Stimulated activated naive B cell treated with anti-CD40 and anti-IgM and Interleukin-4, amounts not matched to agents 10 μg/mL and 1 μg/mL and 100 μg/mL, for 72 hours (primary cell): ENCODE measurements at places on chromosomes 1 and 21.

DNA sequence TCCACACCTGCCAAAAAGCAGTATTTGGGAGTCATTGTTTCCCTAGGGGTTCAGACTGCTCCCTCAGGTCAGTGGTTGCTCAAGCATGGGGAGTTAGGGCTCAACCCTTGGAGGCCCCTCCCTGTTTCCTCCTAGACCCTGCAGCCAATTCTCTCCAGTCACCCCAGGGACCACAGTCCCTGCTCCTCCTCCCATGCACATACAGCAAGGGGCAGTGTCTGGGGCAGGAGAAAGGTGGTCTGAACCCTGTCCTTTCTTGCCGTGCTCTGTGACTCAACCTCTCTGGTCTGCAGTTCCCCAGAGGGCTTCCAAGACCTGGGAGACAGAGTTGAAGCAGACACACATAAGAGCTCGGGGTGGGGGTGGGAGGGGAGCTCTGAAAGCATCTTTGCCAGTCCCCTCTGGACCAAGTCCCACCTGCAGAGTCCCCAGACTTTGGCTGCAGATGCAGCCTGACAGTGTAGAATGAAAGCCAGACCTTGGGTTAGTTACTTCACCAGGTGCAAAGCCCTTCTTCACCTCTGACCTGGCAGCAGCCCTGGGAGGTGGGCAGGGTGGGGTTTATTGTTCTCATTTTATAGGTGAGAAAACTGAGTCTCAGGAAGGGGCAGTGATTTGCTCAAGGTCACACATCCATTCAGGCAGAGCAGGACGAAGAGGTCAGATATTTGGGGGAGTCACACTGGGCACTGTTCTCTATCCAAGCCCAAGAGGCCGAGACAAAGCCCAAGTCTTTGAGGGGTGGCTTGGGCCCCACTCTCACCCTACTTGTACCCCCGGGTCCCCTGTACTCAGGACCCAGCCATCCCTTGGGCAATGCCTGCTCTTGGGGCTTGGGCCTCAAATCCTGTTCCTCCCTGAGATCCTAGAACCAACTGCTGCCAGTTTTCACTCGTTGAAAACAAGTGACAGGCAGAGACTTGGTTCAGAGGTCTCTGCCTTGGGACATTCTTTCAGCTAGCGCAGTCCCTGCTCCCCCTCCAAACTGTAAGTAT lies 748 bp downstream of the PDZK1IP1 start:
- H3K27ac ChIP-seq, result no peak overlapping the region
- peaks cover 4% of the 10 kb centered on the region for H3K4me1 ChIP-seq
- no peak for DNase-seq
- peaks cover 43% of the 10 kb centered on the region for H3K27me3 ChIP-seq

DNA sequence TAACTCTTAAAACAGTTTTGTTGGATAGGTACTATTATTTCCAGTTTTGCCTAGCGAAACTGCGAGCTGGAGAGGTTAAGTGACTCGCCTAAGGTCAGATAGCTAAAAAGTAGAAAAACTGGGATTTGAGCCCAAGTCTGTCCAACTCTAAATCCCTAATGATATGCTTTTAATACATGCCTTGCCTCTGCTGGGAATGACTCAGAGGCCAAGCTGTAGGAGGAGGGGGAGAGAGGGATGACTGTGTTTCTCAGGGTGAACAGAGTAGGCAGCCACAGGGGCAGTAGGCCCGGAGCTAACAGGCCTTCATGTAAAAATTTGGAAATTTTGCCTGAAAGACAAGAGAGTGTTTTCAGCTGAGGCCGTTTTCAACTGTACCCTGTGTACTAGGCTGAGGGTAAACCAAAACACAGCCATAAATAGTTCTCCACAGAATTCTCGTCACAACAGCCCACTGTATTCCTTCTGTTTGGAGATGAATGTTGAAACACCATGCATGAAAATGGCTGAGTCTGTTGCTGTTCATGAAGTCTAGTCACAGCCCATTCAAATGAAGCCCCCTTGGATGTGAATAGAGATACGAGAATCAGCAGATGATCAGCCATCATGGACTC lies 107.5 kb upstream of the HOOK1 start:
- H3K27me3 ChIP-seq, result no peaks in the 10 kb centered on the region
- no peak overlapping the region for H3K4me3 ChIP-seq
- no peak for DNase-seq
- H3K36me3 ChIP-seq, result peaks cover 14% of the 10 kb centered on the region

DNA sequence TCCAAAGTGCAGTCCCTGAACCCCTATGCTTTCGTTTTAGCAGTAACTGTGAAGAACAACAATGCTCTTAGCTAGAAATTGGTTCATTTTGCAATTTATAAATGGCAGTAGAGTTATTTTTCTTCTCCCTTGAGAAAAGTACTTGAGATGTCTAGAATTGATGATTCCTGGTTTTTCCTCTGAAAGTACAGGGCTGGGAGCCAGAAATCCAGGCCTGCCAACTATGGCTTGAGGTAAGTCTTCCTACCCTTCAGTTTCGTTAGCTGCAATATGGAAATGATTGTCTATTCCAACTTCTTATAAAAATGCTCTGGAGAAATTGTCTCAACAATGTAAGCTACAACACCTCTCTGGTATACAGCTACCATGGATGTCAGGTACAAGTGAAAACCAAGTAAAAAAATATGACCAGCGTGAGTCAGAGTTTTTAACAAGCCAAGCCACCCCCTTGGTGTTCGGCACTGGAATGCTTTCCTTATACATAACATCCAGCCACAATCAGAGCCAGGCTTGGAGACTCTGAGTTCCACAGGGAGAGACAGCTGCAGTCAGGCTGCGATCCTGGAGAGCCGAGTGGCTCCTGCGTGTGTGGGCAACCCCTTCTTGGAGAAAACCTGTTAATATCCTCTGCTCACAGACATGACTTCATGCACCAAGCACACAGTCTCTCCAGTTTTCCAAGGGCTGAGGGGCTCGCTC lies 22.0 kb downstream of the TSPAN2 start:
- H3K36me3 ChIP-seq, result no peaks in the 10 kb centered on the region
- peaks cover 6% of the 10 kb centered on the region for H3K4me1 ChIP-seq
- no peak overlapping the region for H3K4me3 ChIP-seq

DNA sequence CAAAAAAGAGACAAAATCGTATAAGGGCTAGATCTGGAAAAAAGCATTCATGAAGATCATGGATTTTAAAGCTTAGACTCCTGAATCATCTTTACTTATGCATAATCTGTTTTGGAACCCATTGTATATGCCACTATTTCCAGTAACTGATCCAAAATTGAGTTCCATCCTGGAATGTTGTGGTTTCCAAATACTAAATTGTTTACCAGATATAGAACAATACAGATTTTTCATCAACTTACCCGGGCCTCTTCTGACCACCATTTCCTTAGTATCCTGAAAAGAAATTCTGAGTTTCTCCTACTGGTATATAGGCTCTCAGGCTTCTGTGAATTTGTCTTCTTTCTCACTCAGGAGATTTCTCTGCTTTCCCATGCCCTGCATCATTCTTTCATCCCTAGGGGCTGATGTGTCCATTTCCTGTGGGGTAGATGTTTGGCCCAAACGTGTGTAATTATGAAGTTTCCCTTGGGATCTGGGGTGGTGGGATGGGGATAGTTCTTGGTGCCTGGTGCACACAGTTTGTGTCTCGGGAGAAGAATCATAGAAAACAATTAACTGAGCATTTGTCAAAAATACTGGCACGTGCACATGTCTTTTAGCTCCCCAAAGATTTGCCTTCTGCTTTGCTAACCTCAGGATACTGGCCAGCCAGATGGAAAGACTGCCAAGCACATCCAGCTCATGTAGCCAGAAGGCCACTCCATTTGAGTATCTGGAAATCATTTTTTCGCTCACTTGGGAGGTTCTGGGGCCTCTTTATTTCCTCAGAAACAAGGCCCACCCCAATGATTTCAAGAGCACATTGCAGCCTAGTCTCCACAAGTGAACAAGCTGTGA lies 127.8 kb downstream of the NTMT2 start:
- H3K27ac ChIP-seq, result no peak overlapping the region
- no peaks in the 10 kb centered on the region for H3K27me3 ChIP-seq
- DNase-seq, result no peak
- no peaks in the 10 kb centered on the region for H3K4me1 ChIP-seq

- H3K27me3 ChIP-seq, result peaks cover 52% of the 10 kb centered on the region
- no peak overlapping the region for H3K4me3 ChIP-seq
- no peak for DNase-seq
- H3K36me3 ChIP-seq, result no peaks in the 10 kb centered on the region
- H3K4me1 ChIP-seq, result no peaks in the 10 kb centered on the region
These were observed 29.1 kb downstream of the KNCN start for GRCh38 chr1:46522184-46522968.

DNA sequence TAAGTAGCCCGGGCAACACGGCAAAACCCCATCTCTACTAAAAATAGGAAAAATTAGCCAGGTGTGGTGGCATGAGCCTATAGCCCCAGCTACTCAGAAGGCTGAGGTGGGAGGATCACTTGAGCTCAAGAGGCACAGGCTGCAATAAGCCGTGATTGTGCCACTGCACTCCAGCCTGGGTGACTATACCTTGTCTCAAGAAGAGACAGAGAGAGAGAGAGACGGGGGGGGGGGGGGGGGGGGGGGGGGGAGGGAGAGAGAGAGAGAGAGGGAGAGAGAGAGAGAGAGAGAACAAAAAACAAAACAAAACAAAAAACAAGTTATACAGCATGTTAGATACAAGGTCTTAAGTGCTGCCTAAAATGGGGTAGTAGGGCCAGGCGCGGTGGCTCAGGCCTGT lies 77.8 kb upstream of the ZNF281 start:
- peaks cover 12% of the 10 kb centered on the region for H3K27me3 ChIP-seq
- DNase-seq, result no peak
- H3K4me3 ChIP-seq, result no peak overlapping the region
- H3K27ac ChIP-seq, result no peak overlapping the region

DNA sequence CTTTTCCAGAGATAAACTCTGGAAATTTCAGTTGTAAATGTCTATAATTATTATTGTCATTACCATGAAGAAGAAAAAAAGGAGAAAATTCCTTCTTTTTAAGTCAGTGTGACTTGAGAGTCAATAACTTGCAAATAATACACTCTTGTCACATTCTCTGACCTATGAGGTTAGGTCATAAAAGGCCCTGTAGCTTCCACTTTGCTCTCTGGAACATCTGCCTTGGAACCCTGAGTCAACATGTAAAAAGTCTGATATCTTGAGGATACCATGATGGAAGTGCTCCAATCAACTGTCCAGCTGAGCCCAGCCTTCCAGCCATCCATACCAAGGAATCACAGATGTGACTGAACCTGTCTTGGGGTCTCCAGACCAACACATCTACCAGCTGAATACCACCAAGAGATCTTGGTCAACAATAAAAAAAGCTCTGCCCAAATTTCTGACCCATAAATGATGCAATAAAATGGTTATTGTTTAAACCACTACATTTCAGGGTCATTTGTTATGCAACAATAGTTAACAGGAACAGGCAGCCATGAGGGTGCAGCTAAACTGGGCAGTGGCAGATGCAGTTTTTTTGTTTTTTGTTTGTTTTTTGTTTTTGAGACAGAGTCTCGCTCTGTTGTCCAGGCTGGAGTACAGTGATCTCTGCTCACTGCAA lies 10.3 kb downstream of the DMRTA2 start:
- no peak overlapping the region for H3K4me3 ChIP-seq
- H3K27ac ChIP-seq, result no peak overlapping the region
- H3K27me3 ChIP-seq, result peaks cover 78% of the 10 kb centered on the region
- H3K36me3 ChIP-seq, result no peaks in the 10 kb centered on the region

DNA sequence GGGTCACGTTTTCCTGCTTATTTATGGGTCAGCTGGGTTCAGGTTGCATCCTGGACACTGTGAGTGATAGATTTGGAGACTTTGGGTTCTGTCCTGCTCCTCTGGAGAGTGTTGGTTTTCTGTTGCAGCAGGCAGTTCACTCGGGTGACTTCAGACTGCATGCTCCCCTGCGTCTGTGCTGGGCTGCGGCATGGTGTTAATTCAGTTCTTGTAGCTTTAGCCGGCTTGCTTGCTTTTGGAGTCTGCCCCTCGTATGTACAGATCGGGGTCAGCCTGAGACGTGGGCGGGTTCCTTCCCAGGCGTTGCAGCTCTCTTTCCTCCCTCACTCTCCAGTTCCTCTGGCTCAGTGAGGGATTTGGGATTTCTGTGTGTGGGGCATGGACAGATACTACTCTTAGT lies 38.0 kb downstream of the PCNT start:
- no peaks in the 10 kb centered on the region for H3K4me1 ChIP-seq
- H3K27me3 ChIP-seq, result no peaks in the 10 kb centered on the region
- H3K4me3 ChIP-seq, result no peak overlapping the region
- peaks cover 67% of the 10 kb centered on the region for H3K36me3 ChIP-seq
- no peak overlapping the region for H3K27ac ChIP-seq

DNA sequence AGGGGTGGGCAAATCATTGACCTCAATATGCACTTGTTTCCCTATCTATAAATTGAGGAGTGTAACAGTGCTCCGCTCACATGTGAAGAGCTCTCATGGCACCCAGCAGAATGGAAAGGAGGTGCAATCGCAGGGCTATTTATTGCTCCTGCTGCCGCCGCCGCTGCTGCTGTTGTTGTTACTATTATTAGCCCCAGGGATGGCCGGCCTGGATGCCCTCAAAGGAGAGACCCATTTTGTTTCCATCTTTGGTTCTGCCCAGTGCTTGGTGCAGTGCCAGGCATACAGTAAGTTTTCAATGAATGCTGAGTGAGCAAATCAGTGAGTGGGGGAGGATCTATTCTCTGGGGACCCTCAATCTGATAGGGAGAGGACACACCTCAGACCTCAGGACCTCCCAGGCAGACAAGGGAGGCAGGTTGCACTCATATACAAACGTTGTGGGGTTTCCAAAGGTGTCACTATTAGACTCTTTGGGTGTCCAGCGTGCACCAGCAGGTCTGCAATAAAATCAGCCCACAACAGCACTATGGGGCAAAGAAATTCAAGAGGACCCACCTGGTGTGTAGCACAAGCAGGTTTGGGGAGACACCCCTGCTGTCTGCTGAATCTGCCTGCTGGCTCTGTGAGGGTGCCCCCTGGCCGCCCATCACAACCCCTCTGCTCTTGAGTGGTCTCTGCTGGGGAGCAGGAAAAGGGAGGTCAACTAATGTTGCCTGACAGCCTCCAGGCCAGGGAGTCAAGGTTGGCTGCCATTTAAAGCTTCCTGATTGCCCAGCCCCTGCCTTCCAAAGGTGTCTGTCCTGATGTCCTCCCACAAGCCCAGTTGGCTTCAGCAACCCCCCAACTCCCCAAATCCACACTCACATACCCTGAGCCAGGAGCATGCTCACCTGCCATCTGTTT lies 136.3 kb downstream of the ACTL8 start:
- H3K27ac ChIP-seq, result no peak overlapping the region
- no peaks in the 10 kb centered on the region for H3K36me3 ChIP-seq

GRCh38 chr1:18515120-18515667 lies 34.5 kb downstream of the KLHDC7A start:
- no peaks in the 10 kb centered on the region for H3K36me3 ChIP-seq
- peaks cover 21% of the 10 kb centered on the region for H3K27me3 ChIP-seq
- no peak overlapping the region for H3K27ac ChIP-seq
- no peaks in the 10 kb centered on the region for H3K4me1 ChIP-seq

- no peaks in the 10 kb centered on the region for H3K36me3 ChIP-seq
- H3K27ac ChIP-seq, result no peak overlapping the region
- DNase-seq, result no peak
- peaks cover 62% of the 10 kb centered on the region for H3K27me3 ChIP-seq
- no peaks in the 10 kb centered on the region for H3K4me1 ChIP-seq
These were observed 251.6 kb upstream of the CSF3R start for GRCh38 chr1:36734356-36734755.
